HepG2 (cell line): ENCODE measurements at places on chromosomes 7 and 10.

DNA sequence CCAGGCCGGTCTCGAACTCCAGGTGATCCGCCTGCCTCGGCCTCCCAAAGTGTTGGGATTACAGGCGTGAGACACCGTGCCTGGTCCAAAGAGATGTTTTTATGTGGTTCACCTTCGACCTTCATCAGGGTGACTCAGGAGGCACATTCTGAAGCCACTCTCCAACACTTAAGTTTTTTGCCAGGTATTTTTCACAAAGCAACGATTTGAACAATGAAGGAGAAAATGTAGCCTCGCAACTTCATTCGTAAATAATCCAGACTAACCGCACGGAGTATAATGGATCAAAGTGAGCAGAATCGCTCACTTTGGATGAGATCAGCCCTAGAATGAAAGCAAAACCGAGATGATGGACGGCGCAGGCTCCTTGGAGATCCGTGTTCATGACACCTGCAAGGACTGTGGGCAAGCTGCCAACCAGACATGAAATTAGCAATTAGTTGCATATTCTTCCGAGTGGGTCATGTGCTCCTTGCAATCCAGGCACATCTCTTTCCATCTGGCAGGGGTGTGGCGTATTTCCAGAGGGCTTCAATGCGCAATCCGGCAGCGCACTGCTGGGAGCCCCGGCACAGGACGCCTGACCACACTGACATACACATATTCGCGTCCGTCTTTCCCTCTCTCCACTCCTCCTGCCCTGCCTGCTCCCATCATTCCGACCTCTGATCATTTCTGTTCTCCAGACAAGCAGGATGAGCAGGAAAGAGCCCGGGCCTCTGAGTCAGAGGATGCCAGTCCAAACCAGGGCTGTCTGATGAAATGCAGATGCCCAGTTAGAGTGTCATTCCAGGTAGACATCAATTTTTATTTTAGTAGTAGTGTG, 148.4 kb downstream of the KLF6 start:
- no peak for DNase-seq

DNA sequence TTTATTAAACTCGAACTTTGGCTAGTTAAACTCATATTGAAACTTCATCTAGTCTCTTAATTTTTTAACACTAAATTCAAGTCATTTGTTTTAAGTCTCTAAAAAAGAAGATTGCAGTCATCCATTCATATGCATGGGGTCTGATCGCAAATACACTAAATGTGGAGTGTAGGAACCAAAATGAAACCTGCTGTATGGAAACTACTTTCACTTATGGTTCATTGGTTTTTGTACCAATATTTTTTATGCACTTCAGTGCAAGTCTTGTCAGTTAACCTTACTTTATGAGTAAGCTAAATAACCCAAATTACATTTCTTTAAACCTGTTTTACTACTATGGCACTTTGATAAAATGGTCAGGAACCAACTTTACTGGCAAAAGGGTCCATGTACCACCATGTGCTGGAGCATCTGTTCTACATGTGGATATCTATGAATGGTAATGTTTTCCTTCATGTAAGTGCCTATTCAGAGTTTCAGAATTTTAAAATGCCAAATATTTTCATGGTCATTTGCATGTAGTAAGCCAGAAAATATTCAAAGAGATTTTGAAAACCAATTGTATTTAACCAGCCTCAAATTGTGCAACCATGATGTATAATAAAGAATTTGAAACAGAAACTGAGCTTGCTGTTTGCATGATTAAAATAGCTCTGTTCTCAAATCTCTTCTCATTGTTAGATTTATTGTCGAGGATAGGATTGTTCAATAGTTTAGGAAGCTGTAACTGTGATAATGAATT, 7.6 kb upstream of the SUPV3L1 start:
- no peak for DNase-seq

GRCh38 chr10:126301701-126302475, 86.4 kb downstream of the ADAM12 start:
- no peak for DNase-seq

GRCh38 chr7:11332865-11333228, 359.2 kb downstream of the PHF14 start:
- DNase-seq: no peak

GRCh38 chr7:141362580-141363435, 188.4 kb upstream of the AGK start:
- no peak for DNase-seq

DNA sequence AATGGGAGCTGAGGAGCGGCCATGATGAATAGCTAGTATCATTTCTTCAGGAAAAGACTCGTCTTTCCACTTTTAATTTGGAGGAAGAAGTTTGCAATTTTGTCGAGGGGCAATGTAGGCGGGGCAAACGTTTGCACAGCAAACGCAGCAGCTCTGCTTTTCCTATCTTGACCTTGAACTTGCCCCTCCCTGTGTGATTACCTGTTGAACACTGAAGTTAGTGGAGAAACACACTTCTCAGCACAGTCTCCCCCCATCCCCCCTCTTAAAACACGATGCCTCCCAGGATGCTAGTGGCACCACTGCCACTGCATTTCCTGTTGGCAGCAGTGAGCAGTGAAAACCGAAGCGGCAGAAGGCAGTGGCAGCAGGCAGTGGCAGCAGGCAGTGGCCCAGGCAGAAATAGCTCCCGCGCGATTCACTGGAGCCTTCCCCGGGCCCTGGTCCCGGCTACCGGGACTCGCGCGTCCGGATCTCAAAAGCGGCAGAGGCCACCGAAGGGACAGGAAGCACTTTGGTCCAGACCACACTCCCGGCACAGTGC, at the start of gene EPDR1:
Gene EPDR1 (plus strand): TSS at position 336 of the 544 bp plus-strand sequence. CDS start 300 bp downstream, outside the sequence.
- peak; percentile 74 for DNase-seq

GRCh38 chr10:70772627-70773026, 12.6 kb downstream of the TBATA start:
- no peak for DNase-seq

DNA sequence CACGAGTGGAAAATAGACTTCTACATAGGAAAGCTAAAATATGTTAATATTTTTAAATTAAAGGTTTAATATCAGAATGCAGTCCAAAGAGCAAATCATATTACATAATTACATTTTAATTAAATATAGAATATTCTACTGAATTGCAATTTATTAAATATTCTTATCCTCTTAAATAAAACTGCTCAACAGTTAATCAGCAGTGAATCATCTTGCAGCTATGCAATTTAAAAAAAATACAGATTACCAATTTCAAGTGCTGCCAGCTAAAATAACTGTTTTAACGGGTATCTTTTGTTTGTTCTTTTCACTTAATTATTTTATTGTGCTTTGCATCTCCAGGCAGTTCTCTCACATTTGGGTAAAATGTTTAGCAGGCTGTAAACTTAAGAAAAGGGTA, 82.2 kb downstream of the ZNRF2 start:
- no peak for DNase-seq

GRCh38 chr7:116698930-116699721, 27.1 kb downstream of the MET start:
- no peak for DNase-seq

DNA sequence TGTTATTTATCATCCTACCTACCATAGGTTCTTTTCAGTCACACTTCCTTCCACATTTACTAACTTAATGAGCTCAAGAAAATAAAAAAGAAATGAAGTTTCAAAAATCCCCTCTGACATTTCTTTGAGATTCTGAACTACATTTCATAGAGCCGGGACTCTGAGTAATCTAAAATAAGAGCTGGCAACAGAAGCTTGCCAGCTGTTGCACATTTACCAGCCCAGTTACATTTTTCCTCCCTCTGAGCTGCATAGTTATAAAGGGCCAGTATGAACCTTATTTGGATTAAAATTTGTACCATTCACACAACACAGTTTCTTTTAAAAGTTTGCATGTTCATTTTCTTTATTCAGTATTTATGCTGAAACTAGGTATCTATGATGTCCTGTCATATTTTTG, 119.5 kb upstream of the CAV2 start:
- no peak for DNase-seq

DNA sequence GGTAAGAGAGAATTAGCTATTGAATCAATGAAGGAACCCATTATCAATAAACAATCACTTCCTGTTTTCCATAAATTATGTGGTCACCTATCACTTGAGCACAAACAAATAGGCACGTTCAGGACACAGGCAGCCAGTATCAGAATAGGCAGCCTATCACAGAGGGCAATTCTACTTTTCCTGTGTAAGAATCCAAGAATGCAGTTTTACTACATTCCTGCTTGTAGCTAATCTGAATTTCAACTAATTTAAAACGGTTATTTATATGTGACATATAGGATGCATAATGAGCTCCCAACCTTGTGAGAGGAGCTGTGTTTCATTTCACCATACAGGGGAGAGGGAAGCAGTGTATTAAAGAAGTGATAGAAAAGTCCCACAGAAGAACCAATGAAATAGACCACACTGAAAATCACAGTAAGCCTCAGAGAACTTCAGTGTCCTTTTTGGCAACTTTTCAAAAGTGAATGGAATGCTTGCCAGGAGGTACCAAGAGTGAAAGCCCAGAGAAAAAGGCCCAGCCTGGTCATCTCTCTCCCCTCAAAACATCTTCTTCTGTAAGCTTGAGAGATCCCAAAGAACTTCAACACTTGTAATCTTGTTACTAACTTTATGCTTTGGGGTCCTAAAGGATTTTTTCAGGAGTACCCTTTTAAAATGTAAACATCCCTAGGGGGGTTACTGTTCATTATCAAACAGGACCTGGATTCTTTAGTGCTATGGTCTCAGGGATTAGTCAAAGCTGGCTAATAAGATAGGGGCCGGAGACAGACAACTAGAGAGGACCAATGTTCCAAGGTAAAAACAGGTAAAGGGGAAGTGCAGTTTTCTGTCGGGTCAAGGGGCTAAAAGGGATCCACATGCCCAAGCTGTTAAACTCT, 1.3 kb downstream of the IMMP2L start:
- DNase-seq: peak; percentile 9

DNA sequence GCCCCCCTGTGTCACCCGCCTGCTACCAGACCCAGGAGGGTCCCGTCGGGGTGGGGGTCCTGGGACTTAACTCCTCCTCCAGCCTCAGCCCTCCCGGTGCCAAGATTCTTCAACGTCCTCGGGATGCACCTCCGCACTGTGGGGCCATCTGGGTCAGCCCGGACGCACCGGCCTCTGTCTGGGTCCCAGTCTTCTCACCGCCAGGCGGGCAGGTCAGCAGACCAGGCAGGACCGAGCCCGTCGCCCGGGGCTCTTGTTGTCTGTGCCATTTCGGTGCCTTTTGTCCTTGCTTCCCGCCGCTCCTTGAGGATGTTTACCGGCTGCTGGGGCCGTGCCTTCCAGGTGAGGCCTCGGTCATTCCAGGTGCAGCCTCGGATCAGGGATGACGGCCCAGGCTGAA, 32.1 kb upstream of the PSMG3 start:
- no peak for DNase-seq

GRCh38 chr10:128147064-128147463, 20.8 kb upstream of the MKI67 start:
- no peak for DNase-seq

DNA sequence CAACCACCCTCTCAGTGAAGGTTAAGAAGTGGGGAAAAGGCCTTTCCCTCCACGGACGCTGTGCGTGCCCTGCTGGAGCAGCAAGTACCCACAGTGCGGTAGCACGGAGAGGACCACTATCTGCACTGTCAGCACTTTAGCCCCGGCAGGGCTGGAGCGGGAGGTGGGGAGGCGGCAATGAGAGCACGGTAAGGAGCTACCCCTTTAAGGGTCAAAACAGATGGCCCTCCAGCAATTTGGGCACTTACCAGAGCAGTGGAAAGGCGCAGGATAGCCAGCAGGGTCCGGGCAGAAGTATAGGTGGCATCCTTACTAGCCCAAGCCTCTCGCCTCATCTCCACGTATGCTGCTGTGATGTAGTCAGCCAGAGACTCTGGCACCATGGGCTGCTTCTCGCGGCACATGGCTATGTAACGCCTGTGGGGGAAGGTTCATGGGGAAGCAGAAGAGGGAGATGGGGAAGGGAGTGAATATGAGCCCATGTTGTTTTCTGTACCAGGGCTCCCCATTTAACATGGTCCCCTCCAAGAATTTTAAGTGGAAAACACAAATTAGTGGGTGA, 5.2 kb downstream of the COPS6 start:
- no peak for DNase-seq

DNA sequence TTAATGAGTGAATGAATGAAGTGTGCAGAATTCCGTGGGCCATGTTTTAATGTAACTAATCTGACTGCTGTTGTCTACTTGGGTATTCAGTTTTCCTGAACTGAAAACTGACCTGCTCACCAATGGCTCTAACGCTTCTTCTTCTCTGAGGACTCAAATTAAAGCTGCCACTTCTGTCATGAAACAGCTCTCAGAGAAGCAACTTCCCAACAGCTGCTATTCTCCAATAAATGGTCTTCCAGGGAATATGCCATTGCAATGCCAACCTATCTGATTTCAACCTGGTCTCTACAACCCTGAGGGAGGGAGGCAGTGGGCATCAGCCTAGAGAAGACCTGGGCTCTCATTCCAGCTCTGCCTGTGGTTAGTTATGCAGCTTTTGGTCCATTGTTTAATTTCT, 69.4 kb downstream of the FRMD4A start:
- DNase-seq: no peak

- DNase-seq: no peak
Measured at GRCh38 chr10:4685904-4686643, 139.9 kb upstream of the AKR1E2 start.

GRCh38 chr7:121510302-121510701, 114.2 kb upstream of the FAM3C start:
- DNase-seq: no peak

DNA sequence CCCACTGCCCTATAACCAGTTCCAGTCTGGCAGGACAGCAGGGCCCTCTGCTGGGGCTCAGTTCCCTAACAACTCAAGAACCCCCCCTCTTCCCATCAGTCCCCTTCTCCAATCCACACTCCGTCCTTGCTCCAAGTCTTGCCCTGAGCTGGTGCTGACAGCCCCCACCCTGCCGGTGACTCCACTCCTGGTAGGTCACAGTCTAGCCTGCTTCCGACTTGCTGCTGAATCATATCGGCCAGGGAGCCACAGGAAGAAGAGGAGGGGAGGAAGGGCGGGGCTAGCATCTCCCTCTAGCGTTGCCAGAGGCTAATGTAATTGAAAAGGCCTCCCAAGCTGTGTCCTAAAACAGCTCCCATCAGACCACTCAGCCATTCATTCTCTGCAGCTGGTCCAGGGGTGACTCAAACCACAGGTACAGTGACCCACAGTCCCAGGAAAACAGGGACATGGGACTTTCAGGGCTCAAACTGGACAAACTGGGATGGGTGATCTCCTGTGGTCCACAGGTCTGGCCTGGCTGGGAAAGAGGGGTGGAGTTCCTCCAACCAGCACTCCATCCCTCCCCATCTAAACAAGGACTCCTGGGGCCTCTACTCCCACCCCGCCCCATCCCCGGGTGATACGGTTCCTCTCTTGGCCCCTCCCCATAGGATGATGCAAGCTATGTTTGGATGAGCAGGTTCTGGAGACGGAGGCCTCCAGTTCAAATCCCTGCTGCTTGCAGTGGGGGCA, 158.8 kb downstream of the SH3PXD2A start:
- DNase-seq: no peak
